ENCODE measurements at places on chromosomes 5 and 9.

DNA sequence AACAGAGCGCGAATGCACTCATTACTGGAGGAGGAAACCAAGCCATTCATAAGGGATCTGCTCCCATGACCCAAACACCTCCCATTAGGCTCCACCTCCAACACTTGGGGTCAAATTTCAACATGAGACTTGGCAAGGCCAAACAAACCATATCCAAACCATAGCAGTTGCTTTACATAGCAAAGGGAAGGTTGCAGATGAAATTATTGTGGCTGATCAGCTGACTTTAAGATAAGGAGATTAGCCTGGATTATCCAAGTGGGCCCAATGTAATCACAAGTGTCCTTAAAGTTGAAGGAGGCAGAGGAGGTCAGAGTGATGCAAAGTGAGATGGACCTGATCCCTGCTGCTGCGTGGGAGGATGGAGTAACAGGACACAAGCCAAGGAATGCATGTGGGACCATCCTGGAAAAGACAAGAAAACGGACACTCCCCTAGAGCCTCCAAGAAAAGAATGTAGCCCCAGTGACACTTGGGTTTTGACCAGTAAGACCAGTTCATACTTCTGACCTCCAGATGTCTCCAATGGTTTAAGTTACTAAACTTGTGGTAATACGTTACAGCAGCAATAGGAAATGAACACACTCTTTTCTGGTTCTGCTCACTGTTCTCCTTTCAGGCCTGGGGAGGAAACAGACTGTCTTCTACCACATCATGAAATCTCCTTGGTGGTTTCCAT is 167.3 kb downstream of the GNAQ start:
- no peak for DNase-seq

DNA sequence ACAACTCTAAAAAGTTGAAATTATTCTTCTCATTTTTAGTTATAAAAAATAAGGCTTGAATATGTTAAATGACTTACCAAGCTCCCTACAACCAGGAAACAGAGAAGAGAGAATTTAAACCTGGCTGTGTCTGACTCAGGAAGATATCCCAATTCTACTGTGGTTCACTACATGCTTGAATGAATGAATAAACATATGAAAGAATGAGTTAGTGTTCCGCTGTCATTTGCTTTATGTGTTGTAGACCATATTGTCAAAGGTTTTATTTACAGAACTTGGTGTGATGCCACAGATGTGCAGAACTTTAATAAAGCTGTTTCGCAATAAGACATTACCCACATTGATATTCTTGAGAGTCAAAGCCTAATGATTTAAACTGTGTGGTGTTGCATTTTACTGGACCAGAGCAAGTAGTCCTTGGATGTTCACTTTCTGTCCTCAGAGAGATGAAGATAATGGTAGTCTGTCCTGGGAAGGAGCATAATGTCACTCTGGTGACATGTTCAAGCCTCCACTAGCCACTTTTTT is 313.2 kb downstream of the TRIM32 start:
- DNase-seq = no peak

GRCh38 chr5:92980491-92980890 is 600.5 kb downstream of the NR2F1-AS1 start:
- no peak for DNase-seq

- no peak for DNase-seq
These were observed 94.2 kb downstream of the AGTPBP1 start for GRCh38 chr9:85647571-85647970.

- no peak for DNase-seq
These were observed 75.3 kb downstream of the LHFPL2 start for GRCh38 chr5:78573318-78573717.

- DNase-seq = no peak
These were observed 83.5 kb downstream of the PTCH1 start for GRCh38 chr9:95433096-95433819.

- no peak for DNase-seq
These were observed 48.5 kb upstream of the STXBP1 start for GRCh38 chr9:127563579-127563978.

DNA sequence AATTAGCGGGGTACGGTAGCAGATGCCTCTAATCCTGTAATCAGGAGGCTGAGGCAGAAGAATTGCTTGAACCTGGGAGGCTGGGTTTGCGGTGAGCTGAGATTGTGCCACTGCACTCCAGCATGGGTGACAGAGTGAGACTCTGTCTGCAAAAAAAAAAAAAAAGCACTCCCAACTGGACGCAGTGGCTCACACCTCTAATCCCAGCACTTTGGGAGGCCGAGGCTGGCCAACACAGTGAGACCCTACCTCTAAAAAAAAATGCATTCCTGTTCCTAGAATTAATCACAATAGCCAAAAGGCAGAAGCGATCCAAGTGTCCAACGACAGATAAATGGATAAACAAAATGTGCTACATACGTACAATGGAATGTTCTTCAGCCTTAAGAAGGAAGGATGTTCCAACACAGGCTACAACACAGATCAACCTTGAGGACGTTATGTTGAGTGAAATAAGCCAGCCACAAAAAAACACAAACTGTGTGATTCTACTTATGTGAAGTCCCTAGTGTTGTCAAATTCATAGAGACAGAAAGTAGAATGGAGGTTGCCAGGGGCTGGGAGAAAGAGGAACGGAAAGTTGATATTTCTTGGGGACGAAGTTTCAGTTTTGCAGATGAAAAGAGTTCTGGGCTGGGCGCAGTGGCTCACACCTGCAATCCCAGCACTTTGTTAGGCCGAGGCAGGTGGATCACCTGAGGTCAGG is 13.8 kb downstream of the FAM78A start:
- no peak for DNase-seq

DNA sequence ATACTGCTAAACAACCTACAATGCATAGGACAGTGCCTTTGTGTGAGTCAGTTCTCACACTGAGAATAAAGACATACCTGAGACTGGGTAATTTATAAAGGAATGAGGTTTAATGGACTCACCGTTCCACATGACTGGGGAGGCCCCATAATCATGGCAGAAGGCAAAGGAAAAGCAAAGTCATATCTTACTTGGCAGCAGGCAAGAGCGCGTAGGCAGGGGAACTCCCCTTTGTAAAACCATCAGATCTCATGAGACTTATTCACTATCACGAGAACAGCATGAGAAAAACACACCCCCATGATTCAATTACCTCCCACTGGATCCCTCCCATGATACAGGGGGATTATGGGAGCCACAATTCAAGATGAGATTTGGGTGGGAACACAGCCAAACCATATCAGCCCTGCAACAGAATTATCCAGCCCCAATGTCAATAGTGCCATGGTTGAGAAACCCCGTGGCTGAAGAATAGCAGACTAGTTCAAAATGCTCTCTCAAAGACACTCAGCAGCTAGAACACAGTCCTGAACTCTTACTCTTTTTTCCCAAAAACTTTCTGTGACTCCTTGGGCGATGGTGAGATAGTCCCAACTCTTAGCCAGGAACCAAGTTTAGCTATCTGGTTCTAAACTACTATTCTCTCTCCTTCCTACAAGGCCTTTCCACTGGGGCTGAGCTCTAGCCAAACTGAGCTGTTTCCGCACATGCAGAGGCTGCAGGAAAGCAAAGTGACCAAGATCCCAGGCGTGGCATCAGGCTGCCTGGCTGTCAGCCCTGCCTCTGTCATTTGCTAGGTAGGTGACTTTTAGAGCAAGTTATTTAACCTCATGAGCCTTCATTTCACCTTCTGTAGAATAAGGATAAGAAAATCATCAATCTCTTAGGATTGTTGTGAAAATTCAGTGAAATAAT is 21.7 kb downstream of the FAT2 start:
- no peak for DNase-seq

- no peak for DNase-seq
These were observed 222.8 kb upstream of the MSX2 start for GRCh38 chr5:174501461-174502069.

DNA sequence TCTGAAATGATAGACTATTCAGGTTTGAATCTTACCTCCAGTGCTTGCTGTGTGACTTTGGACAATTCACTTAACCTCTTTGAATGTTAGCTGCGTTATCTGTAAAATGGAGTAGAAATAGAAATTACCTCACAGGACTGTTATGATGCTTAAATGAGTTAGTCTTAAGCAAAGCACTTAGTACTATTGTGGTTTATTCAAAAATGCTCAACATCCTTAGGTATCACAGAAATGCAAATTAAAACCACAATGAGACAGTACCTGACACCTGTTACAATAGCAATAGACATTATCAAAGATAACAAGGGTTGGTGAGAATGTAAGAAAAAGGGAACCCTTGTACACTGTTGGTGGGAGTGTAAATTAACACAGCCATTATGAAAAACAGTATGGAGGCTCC is 77.6 kb upstream of the FREM1 start:
- DNase-seq = no peak

GRCh38 chr9:19788614-19789271 is at the start of gene SLC24A2:
TSS of gene SLC24A2 (minus strand) at chr9:19789037.
- no peak for DNase-seq

DNA sequence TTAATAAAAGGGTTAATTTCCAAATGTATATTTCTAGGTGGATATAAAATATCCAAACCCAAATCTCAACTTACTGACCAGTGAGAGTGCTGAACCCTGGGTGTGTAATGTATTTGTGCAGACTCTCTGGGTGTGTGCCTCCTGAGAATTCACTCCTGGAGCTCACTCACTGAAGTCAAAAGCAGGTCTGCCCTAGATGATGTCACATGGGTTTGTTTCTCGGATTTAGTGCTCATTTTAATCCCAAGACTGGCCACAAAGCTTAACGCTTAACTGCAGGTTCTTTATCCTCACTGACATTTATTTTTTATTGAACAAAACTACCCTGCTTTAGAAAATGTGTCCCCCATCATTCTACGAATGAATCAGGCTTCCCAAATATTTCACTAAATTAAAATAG is 179.4 kb downstream of the PPP2R2B start:
- DNase-seq = no peak

DNA sequence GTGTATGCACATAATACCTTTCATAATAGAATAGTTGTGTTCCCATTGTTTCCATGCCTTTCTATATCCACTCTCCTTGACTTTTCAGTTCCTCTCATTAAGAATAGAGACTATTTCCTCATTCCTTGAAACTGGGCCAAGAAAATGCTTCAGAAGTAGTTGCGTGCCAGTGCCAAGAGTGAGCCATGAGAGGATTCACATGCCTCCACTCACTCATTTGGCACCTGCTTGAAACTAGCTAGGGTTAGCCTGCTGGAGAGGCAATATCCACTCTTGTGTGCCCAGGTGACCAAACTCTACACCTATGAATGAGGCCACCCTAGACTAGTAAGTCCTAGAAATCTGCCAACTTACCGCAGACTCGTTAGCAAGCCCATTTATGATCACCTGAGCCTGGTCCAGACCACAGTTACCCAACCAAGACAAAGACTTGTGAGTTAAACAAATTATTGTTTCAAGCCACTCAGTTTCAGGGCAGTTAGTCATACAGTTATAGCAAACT is 276.3 kb downstream of the EPB41L4A start:
- DNase-seq = no peak

- no peak for DNase-seq
These were observed 12.3 kb upstream of the SPATA31D4 start for GRCh38 chr9:81915801-81916505.

DNA sequence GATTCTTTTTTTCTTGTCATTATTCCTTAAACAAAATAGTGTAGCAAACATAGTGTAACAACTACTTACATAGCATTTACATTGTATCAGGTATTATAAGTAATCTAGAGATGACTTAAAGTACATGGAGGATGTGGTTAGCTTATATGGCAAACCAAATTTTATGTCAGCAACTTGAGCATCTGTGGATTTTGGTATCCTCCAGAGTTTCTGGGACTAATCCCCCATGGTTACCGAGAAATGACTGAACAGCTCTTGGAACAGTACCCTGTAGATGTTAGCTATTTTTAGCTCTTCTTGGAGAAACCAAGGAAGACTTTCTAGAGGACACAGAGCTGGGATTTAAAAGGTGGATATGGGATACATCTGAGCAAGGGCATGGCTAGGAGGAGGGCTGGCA is 157.6 kb upstream of the KLF4 start:
- no peak for DNase-seq

DNA sequence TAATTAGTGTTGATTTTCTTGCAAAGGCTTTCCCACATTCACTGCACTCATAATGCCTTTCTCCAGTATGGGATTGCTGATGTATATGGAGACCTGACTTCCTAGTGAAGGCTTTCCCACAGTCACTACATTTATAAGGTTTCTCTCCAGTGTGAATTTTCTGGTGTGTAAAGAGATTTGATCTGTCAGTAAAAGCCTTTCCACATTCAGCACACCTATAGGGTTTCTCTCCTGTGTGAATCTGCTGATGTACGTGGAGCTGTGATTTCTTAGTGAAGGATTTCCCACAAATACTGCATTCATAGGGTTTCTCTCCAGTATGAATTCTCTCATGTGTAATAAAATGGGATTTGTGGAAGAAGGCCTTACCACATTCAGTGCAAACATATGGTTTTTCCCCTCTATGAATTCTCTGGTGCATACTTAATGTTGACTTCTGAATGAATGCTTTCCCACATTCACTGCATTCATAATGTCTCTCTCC is 31.1 kb downstream of the ZNF484 start:
- DNase-seq = no peak

DNA sequence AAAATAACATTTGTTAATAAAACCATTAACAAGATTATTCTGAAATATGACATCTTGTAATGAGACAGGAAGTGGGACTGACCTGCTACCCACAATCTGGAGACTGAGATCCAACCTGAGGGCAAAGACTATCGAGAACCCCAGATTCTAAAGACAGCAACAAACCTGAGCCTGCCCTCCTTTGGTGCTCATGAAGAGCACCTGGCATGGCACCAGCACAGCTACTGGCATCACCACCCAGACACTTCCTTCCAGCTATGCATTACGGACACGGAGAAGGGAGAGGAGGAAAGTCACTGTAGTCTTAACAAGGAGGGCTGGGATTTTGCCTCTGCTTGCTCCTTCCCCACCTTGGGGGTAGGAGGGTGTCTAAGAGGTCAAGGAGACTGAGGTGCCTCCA is 105.5 kb downstream of the AUH start:
- no peak for DNase-seq

DNA sequence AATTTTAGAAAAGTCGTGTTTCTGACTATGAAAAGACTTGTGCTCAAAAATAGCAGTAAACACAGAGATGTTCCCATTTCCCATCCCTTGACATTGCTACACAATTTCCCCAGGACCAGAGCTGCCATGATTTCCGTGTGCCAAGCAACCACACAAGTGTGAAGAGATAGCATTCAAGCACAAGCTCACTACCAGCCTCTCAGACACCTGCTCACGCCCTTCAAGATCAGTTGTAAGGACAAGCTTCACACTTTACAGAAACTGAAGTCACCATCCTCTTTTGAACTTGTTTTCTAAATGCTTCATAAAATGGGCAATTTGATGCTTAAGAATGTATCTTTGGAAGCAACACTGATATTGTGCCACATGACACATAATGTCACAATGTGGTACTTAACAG is 333.1 kb downstream of the CAAP1 start:
- DNase-seq = no peak

- no peak for DNase-seq
These were observed 207.4 kb downstream of the DAB2IP start for GRCh38 chr9:121858788-121859187.
